HuH-7 (cell line): ENCODE measurements at places on chromosomes 1 and 21.

- DNase-seq, result no peak
These were observed 2.2 kb upstream of the FOXD3 start for GRCh38 chr1:63320022-63320721.

DNA sequence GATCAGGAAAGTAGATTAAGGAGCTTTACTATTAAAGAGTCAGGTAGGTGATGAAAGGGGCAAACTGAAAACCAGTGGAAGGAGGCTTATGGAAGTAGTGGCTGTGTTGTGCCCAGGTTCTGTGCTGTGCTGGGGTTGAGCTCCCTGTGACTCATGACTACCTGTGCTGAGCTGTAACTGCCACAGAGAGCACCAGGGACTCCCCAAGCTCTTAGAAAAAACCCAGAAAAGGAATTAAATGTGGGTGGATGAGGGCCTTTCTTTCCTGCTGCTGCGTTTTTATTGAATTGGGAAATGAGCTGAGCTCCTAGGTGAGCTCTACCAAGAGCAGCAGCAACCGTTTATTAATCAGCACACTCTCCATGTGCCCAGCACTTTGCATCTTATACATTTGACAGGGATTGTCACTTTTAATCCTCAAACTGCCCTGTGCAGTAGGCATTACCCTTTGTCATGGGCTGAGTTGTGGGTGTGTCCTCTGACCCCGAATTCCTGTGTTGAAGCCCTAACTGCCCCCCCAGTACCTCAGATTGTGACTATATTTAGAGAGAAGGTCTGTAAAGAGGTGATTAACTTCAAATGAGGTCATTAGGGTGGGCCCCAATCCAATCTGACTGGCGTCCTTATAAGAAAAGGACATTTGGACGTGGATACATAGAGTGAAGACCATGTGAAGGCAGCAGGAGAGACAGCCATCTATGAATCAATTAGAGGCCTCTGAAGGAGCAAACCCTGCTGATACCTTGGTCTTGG is 65.4 kb downstream of the AK4 start:
- DNase-seq, result no peak

DNA sequence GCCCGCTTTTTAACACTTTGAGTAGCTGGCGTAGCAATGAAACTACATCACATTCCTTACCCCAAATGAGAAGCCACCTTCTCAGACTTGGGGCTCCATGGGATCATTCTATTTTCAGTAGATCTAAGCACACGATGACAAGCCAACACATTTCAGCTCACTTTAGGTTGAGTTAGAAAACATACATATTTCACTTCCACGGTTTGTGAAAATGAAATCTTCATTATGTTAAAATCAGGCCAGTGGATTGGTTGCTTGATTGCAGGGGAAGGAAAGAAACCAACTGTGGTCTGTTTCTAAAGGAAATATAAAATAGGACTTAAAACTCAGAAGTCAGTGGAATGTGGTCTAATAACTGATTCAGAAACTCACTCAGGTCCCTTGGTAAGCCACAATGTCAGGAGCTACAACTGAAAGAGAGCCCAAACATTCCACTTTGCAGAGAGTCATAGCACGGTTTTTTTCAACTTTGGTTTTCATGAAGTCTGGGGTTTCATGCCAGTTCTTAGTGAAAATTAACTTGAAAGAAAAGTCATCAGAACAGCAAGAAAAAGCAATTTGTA is 82.3 kb upstream of the TIAM1 start:
- no peak for DNase-seq

DNA sequence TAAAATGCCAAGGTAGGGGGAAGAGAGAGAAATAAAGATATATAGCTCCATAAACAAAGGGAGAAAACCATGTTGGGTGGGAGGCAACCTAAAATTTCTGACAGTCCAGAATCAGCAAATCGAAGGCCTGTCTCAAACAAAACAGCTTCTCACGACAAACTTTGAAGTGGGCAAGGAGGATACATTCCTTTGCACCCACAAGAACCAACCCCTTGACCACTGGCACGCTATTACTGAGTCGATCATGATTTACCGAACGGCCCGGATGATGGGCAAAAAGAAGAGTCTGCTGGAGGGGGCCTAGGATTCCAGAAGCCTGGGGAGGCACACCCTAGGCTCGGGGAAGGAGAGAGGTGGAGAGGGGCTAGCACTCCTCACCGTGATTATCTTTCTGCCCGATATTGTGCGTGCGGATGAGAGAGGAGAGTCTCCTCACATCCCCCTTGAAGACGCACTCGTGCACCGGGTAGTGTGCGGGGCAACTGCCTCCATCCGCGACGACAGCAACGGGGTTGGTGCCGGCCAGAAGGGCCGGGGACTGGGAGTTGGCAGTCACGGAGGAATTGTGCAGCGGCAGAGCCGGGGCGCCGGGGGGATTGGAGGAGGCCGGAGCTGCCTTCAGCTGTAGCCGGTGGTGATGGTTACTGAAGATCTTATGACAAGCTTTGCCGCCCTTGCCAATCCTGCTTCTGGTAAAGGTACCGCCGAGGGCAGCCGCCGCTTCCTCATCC is 756 bp downstream of the ANKRD13C start:
- no peak for DNase-seq

DNA sequence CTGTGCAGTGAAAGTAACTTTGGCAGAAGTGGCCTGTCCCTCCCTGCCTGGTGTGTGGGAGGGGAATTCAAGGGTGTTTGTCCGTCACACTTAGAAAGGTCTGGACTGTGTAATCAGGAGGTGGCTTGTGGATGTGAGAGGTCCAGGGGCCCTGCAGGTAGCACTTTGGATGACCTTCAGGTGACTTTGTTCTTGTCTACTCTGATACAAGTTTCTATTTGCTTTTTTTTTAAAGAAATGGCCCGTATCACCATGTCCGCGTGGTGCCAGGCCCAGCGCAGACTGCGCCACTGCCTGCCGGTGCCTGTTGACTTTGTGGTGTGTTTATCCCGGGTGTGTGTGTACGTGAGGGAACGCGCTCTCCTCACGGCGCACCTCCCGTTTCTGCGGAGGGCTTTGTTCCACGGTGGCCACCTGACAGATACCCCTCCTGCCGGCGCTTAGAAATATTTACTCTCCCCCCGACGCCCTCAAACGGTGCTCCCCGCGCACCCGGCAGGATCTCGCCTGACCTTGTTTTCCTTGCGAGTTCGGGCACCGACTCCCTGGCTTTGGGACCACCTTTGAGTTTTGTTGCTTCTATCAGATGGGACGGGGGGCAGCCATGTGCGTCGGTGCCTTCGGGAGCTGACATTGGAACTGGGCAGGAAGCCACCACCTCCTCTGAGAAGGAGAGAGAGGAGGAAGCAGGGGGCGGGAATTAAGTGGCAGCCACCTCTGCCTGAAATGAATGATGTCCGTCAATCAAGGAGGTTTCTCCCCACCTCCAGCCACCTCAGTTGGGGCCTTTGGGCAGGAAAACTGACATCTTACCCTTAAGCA is 119.4 kb downstream of the PRDM16 start:
- no peak for DNase-seq

DNA sequence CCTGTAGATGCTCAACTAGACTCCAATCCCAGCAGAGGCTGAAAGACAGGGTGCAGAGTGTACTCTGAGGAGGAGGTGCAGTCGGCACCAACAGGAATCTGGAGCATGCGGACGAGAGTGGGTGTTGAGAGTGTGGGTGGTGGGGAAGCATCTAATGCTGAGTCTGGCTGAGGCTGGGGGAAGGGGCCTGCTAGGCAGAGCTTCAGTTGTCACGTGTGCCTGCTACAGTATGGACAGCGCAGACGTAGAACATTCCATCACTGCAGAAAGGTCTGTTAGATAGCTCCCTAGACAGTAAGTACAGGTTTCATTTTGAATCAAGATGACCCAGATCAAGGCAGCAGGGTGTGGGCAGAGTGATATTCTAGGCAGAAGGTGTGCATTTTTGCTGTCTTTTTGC is 23.1 kb downstream of the SNAP47 start:
- DNase-seq, result no peak

DNA sequence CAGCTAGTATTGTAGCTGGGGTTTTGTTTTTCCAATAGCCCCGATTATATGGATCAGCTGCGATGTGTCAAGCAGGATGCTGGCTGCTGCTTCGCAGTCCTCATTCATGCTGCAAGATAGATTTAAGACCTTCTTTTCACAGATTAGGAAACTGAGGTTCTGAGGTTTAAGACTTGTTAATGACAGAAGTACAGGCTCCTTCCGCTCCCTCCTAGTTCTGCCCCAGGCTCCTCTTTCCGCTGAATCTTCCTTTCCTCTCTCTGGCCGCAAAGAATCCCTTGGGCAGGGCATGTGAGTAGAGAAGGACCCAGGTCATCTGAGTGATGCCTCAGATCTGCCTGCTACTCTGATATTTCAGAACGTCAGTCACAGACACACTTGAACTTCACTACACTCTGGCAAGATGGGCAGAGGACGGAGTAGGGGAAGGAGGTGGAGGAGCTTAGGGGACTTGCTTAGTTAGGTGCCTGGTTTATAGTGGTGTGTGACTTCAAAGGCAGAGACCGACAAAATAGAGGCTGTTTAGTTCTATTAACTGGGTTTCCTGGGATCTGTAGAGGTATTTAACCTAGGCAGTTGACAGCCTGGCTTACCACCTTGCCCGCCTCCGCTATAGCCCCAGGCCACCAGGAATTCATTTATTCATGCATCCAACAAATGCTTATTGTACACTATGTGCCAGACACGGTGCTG is 4.2 kb downstream of the IGSF21 start:
- DNase-seq, result no peak

GRCh38 chr1:178490136-178490535 is 6.6 kb downstream of the CLEC20A start:
- DNase-seq, result no peak

DNA sequence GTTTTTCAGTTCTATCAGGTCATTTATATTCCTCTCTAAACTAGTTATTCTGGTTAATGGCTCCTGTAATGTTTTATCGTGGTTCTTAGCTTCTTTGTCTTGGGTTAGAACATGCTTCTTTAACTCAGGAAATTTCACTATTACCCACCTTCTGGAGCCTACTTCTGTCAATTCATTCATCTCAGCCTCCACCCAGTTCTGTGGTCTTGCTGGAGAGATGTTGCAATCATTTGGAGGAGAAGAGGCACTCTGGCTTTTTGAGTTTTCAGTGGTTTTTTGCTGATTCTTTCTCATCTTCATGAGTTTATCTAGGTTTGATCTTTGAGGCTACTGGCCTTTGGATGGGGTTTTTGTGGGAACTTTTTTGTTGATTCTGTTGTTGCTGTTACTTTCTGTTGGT is 213.0 kb downstream of the BRINP2 start:
- DNase-seq, result no peak

GRCh38 chr1:222314839-222315238 is 233.1 kb downstream of the HHIPL2 start:
- no peak for DNase-seq

DNA sequence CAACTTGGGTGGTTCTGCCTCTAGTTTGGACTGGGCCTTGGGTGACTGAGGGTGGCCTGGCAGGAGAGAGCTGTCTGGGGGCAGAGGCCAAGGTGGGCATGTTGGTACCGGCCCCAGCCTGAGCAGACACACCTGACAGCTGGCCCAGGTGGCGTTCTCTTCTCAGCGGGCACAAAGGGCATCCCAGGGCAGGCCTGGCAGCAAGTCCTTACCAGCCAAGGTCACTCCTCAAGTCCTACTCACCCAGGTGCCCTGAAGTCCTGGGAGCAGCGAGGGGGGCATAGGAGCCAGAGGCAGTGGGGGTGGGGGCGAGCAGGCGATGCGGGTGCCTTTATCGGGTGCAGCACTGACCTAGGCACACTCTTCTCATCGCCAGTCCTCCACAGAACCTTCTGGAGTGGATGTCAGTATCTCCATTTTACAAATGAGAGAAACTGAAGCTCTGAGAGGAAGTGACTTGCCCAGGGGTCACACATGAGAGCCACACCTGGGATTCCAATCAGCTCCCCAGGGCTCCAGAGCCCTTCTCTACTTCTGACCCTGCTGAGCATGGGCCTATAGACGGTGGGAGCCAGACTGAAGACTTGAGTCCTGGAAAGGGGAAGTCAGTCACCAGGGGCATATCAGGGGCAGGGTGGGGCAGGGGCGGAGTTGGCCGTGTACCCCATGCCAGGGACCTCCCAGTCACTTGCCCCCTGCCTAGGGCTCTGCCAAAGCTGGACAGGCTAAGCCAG is 587 bp upstream of the SLC25A34 start:
- no peak for DNase-seq

GRCh38 chr1:39955547-39956539 is 898 bp downstream of the MFSD2A start:
- DNase-seq, result no peak

- DNase-seq, result no peak
These were observed 650.1 kb downstream of the KCNT2 start for GRCh38 chr1:195958131-195958530.

DNA sequence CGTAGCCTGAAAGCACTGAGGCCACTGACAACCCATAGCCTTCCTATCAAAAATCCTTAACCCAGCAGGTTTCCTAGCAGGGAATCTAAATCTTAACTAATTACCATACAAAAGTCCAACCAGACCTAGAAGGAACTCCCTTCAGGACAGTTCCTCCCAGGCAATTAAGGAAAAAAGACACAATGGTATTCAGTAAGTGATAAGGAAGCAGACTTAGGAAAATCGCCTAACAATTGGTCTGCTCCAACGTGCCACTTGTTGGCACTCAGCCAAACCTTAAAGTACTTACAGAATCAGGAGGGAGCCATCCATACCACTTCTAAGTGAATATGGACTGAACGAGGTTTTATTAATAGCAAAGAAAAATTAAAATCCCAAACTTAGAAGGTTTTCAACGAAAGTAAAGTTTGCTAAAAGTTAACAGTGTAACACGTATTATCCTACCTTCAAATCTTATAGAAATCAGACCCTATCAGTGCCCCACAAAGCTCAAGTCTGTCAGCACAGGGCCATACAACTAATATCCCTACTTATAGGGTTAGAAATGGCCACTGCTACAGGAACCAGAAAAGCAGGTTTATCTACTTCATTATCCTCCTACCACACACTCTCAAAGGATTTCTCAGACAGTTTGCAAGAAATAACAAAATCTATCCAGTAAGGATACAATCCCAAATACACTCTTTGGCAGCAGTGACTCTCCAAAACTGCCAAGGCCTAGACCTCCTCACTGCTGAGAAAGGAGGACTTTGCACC is 29.0 kb downstream of the SPATA6 start:
- no peak for DNase-seq

DNA sequence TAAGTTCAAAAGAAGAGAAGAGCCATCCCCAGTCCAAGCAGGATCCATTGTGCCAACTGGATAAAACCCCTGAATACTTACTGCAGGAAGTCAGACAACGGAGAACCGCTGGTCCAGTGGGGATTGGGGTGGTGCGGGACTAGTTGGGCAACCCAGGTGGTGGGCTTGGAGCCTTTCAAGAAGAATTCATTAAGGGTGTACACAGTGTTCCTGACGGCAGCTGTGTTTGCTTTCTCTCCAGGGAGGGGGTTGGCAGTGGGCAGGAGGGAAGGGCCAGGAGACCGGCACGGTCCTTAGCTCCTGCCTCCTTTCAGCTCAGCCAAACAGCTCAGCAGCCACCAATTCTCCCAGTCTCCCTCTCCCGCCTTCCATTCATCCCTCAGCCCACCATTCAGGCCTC is 7.1 kb upstream of the CDK18 start:
- DNase-seq, result no peak

- no peak for DNase-seq
These were observed 45.4 kb upstream of the PCBP3 start for GRCh38 chr21:45598109-45598508.

GRCh38 chr1:155932081-155932480 is 2.1 kb downstream of the KHDC4 start:
- DNase-seq, result no peak
